Activated CD4-positive, CD25-positive, alpha-beta regulatory T cell treated with anti-CD3 and anti-CD28 coated beads, Interleukin-2, amount 50 U/mL, for 24 hours (primary cell): ENCODE measurements at places on chromosomes 4 and X.

DNA sequence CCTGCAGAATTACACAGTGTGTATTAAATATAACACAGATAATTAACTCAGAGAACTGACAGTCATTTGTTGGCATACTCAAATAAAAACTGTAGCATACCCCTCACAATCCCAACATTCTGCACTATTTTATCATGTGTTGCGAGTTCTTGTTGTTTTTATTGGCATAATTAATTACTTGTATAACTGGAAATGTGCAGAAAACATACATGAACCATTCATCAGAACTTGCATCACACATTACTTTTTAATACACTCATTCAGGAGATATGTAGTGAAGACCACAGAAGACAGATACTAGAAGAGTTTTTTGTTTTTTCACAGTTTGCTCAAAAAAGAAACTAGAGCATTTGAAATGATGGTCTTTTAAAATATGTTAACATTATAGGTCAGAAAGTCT, 74.6 kb upstream of the NEIL3 start:
- no peak for ATAC-seq

DNA sequence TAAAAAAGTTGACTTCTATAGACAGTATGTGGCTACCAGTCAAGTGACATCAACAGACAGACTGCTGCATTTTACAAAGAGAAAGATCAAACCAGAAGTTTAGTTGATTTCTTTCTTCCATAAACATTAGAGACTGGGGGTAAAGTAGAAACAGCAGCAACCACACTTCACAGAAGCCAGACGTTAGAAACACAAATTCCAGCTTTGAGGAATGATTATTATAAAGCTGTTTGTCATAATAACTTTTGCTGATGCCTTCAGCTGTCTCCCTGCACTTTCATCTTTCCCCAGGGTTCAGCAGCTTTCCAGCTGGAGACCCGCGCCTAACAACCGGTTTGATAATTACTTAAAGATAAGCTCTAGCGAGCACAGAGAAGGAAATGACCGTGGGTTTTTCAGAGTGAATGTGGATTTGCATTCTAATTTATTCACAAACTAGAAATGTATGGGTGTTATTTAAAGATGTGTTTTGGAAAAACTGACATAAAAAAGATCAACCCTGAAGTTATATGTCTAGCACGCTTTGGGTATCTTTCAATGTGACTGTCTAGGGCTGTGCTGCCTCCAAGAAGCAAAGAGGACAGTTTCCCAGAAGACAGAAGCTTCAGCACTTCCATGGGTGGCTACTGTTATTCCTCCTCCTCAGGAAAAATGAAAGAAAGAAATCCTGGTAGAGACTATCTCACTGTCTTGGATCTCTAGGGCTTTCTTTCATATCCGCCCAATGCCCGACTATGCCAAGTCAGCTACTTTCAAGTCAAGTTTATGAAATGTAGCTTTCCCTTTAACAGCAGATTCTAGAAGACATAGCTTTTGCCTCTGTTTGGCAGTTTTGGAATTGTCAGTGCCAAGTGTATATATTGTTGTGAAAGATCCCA, 15.0 kb upstream of the ENAM start:
- ATAC-seq: no peak

GRCh38 chr4:161336016-161336530, 827.7 kb downstream of the FSTL5 start:
- ATAC-seq: no peak

- no peak for ATAC-seq
Observed at GRCh38 chr4:17584521-17585213, 7.7 kb downstream of the LAP3 start.

DNA sequence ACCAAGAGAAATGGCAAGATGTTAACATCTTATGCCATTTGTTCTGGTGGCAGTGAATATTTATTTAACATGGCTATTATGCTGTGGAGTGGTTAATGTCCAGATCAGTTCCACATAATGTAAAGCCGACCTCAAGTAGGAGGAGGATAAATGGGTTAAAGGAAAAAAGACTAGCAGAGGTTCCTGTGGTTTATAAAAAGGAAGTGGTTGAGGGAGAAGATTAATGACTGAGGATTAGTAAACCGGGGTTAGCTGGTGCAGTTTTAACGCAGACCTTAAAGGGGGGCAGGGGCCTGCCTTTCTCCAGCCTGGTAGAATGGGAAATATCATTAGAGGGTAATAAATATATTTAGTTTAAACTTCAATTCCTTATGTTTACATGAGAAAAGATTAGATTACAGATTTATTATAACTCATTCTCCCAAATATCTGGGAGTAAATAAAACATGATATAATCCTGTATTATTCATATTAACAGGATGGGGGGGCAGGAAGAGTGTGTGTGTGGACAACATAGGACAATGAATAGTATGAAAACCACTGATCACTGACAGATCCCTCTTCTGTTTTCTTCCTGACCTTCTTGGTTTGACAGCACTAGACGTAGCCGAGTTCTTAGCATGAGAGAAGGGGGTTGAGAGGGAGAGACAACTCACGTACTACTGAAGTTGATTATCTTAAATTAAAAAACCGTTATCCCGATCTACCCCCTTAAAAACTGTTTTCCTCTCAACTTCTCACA, 124.1 kb upstream of the LIMCH1 start:
- ATAC-seq: no peak

DNA sequence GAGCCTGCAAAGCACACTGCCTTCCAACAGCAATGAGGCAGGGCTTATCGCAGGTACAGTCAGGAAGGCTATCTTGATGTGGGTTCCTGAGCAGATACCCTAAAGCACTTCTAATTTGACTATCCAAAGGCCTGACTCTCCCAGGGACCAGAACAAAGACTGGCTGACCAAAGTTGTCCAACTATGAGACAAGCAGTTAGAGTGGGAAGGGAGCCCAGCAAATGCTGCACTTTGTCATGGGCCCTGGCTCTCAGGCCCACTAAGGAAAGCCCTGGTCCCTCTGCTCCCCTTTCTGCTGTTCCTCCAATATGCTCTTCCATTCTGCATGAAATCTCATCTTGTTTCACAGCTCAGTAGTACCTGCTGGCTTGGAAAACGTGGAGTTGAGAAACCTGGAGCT, 391.0 kb downstream of the RAB28 start:
- no peak for ATAC-seq

DNA sequence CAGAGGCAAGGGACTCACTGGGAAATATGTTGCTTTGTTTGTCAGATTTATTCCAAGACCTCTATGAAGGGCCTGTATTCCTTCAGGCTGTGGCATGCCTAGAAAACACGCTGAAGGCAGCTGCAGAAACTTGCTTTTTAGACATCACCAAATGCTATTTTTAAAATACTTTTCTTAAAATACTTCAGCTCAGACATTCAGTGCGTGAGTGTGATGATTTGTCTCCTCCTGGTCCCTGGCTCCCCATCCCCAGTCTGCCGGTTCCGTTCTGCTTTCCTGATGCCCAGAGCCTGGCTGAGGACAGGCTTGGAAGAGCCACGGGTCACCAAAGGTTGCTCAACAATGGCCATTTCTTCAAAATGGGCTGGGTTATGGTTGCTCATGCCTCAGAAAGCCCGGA, 55.0 kb downstream of the PSAPL1 start:
- no peak for ATAC-seq

GRCh38 chr4:8228319-8229250, 29.5 kb downstream of the SH3TC1 start:
- ATAC-seq: peak; percentile 89

- ATAC-seq: no peak
Observed at GRCh38 chr4:139223682-139224317, 46.8 kb upstream of the ELF2 start.

GRCh38 chr4:61149278-61149677, 50.8 kb upstream of the ADGRL3 start:
- ATAC-seq: no peak
